ENCODE measurements at places on chromosomes 5 and 9.

DNA sequence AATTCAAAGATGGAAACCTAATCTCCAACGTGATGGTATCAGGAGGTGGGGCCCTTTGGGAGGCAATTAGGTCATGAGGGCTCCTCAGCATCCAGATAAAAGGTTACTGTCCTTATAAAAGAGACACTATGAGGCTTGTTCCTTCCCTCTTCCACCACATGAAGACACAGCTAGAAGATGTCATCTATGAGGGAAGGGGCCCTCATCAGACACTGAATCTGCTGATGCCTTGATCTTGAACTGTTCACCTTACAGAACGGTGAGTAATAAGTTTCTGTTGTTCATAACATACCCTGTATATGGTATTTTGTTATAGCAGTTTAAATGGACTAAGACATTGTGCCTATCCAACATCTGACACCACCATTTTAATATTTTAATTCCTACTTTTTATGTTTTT lies 19.7 kb upstream of the CCNH start:
- no peak for DNase-seq

DNA sequence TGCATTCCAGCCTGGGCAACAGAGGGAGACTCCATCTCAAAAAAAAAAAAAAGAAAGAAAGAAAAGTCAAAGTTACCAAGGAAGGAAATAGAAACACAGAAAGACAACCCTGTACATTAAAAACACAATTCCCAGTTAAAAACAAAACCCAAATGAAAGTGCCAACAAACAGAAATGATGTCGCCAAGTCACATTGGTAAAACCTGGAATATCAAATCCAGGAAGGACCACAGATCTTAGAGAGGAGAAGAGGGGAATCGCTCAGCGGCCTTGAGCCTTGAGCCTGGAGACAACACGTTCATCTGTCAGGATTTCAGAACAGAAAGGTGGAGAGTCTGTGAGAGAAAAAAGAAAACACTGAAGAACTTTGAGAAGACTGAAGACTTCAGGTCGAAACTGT lies 1.2 kb upstream of the ZDHHC11 start:
- no peak for DNase-seq

- no peak for DNase-seq
Measured at GRCh38 chr5:67246546-67247268, 50.1 kb upstream of the CD180 start.

GRCh38 chr9:27602142-27602861 lies 29.0 kb upstream of the C9orf72 start:
- no peak for DNase-seq

- no peak for DNase-seq
Measured at GRCh38 chr9:121860744-121861143, 209.3 kb downstream of the DAB2IP start.

- DNase-seq: no peak
Measured at GRCh38 chr5:79582186-79582585, 30.1 kb upstream of the TENT2 start.

GRCh38 chr9:127209220-127209619 lies 55.4 kb upstream of the GARNL3 start:
- DNase-seq: no peak

GRCh38 chr5:113989913-113990305 lies 372.0 kb upstream of the KCNN2 start:
- DNase-seq: no peak

GRCh38 chr5:105903069-105903468 lies 1767.7 kb downstream of the EFNA5 start:
- no peak for DNase-seq

DNA sequence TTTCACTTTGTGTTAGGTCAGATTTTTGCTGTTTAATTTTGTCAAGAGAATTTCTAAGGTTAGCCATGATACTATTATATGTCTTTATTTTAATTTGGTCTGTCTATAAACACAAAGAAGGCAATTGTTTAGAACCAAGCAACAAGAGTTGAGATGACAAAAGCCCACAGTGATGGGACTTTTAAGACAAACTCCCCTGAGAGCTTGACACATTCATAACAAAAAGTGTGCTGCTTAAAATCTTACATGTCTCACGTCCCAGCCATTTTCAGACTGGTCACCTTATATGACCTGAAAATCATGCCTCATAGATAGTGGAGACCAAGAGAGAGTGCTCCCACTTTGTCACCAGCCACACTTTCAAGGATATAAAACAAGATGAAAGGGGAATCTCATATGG lies 21.6 kb upstream of the NNT start:
- DNase-seq: no peak

GRCh38 chr5:145791866-145792265 lies 43.3 kb downstream of the PRELID2 start:
- no peak for DNase-seq

DNA sequence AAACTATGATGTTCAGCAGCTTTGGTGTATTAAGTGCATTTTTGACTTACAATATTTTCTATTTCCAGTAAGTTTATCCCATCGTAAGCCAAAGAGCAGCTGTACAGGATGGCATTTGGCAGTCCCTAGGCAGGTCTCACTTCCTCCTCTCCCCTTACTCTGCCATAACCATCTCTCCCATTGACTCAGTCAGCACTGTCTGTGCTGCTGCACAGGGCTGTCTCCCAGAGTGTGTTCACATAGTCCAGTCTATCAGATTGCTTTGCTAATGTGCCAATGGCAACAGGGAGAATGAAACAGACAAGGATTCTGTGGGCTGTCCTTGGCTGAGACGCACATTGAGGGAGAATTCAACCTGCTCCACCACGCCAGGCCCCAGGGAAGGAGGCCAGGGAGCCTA lies 47.0 kb upstream of the CAST start:
- no peak for DNase-seq

DNA sequence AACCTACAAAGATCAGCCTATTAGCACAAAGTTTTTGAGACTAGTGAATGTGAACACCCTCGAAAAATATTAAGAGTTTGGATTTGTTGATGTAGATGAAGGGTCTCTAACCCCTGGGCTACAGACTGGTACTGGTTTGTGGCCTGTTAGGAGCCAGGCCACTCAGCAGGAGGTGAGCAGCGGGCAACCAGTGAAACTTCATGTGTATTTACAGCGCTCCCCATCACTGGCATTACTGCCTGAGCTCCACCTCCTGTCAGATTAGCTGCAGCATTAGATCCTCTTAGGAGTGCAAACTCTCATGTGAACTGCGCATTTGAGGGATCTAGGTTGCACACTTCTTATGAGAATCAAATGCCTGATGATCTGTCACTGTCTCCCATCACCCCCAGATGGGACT lies 11.2 kb upstream of the PAM start:
- DNase-seq: no peak

GRCh38 chr5:111153483-111153882 lies 61.3 kb downstream of the WDR36 start:
- DNase-seq: no peak

- DNase-seq: no peak
Measured at GRCh38 chr5:145906401-145906800, 30.0 kb upstream of the SH3RF2 start.

GRCh38 chr5:39253196-39253595 lies 33.8 kb upstream of the FYB1 start:
- no peak for DNase-seq

- DNase-seq: no peak
Measured at GRCh38 chr5:154058055-154059038, 19.6 kb downstream of the MFAP3 start.

- no peak for DNase-seq
Measured at GRCh38 chr5:114658194-114658593, 296.3 kb downstream of the KCNN2 start.

DNA sequence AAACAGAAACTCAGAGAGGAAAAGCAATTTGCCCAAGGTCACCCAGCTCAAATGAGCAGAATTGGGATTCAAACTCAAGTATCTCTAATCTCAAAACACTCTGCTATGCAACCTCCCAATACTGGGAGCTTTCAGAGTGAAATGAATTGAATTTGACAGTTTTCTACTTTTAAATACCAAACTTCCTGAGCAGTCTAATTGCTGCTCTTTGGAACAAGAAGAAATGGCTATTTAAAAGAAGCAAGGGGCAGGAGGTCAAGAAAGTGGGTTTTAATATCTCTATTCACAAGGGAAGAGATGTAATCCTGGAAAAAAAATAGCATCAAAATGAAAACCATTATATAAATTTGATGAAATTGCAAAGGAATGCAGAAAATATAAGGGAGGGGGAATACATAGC lies 142.6 kb downstream of the INSYN2B start:
- no peak for DNase-seq

- no peak for DNase-seq
Measured at GRCh38 chr5:39519079-39519478, 94.3 kb upstream of the DAB2 start.

DNA sequence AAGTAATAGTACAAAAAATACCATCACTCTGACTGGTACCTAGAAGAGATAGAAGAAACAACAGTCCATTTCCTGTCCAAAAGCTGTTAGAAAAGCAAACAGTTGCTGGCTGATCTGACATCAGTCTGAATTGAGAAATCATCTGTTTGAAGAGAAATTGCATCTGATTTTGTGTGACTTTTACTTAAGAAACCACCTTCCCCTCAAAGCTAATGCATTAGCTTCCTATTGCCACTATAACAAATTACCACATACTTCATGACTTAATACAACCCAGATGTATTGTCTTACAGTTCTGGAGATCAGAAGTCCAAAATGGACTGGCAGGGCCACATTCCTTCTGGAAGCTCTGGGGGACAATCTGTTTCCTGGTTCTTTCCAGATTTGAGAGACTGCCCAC lies 385.9 kb upstream of the TLE4 start:
- DNase-seq: no peak

DNA sequence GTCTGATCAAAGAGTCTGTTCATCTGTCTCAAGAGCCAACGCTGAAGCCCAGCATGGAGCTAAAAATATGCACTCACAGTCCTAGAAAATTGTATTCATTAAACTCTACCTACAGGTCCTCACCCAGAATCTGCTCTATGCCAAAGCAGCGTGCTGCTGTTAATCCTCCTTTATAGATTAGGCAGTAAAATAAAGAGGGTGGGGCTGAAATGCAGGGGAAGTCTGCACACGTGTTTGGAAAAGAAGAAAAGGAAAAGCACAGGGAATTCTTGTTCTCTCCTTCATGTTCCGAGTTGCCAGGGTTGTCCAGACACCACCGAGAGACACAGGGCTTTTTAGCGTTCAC lies 121.4 kb upstream of the TMEM161B start:
- no peak for DNase-seq

DNA sequence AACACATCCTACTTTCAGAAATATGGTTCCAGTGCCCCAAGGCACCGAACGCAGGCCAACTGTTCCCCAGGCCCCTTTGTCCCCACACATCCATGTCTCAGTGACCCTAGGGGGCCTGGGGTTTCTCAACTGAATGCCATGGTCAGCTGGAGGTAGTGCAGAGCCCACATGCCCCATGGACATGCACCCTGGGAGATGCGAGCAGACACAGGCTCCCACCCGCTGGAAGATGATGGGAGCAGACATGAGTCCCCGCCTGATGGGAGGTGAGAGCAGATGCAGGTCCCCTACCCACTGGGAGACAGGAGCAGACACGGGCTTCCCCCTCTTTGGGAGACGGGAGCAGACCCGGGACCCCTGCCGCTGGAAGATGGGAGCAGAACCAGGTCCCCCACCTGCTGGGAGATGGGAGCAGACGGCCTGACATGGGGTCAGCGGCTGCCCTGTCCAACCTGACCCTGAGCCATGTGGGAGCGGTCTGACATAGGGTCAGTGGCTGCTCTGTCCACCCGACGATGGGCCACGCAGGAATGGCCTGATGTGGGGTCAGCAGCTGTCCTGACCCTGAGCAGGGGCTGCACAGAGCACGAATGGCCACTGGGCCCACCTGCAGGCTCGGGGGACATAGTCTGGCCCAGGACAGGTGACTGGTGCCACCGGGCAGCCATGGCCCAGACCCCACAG lies 18.4 kb downstream of the ZDHHC11B start:
- no peak for DNase-seq

GRCh38 chr5:44183753-44184152 lies 205.5 kb downstream of the FGF10 start:
- DNase-seq: no peak

- no peak for DNase-seq
Measured at GRCh38 chr9:8486095-8486494, 686.5 kb upstream of the DMAC1 start.
